Esophagus mucosa (tissue), 1 donor: ENCODE measurements at places on chromosomes 16 and 17. TPM values are rescaled to one million over a fixed set of nuclear protein-coding genes. Genes with fewer than 3 reads are reported as not detected.
A peak's percentile ranks its signal among the peaks of the same experiment; 100 is the strongest.

PDIA2 gene
- not detected for total RNA-seq

TM4SF5 gene
- total RNA-seq = not detected

HS3ST3A1 gene
- 4.8 TPM for total RNA-seq

EME2 gene
- 13.0 TPM for total RNA-seq

GRCh38 chr17:12995106-12995895 lies 22.5 kb downstream of the ELAC2 start:
- no peak for ATAC-seq

DNA sequence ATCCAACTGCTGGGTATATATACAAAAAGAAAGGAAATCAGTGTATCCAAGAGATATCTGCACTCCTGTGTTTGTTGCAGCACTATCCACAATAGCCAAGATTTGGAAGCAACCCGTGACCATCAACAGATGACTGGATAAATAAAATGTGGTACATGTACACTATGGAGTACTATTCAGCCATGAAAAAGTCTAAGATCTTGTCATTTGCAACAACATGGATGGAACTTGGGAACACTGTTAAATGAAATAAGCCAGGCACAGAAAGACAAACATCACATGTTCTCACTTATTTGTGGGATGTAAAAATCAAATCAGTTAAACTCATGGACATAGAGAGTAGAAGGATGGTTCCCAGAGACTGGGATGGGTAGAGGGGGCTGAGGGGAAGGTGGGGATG lies 620.7 kb downstream of the RBFOX1 start:
- no peak for ATAC-seq

DNA sequence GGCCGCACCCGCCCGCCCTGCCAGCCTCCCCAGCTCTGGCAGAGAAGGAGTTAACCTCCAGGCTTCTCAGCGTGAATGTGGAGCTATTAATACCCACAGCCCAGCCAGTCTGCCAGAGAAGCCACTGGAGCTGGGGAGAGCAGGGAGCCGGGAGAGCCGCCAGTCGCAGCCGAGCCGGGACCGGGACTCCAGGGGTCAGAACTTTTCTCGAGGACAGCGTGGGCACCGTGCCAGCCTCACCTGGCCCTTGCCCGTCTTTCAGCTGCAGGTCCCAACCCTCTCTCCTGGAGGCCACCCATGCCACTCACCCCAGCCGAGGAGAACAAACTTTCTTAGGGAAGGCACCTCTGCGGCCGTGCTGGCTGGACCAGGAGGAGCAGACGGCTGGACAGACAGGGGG lies 33.8 kb upstream of the SBK1 start:
- ATAC-seq = no peak

DNA sequence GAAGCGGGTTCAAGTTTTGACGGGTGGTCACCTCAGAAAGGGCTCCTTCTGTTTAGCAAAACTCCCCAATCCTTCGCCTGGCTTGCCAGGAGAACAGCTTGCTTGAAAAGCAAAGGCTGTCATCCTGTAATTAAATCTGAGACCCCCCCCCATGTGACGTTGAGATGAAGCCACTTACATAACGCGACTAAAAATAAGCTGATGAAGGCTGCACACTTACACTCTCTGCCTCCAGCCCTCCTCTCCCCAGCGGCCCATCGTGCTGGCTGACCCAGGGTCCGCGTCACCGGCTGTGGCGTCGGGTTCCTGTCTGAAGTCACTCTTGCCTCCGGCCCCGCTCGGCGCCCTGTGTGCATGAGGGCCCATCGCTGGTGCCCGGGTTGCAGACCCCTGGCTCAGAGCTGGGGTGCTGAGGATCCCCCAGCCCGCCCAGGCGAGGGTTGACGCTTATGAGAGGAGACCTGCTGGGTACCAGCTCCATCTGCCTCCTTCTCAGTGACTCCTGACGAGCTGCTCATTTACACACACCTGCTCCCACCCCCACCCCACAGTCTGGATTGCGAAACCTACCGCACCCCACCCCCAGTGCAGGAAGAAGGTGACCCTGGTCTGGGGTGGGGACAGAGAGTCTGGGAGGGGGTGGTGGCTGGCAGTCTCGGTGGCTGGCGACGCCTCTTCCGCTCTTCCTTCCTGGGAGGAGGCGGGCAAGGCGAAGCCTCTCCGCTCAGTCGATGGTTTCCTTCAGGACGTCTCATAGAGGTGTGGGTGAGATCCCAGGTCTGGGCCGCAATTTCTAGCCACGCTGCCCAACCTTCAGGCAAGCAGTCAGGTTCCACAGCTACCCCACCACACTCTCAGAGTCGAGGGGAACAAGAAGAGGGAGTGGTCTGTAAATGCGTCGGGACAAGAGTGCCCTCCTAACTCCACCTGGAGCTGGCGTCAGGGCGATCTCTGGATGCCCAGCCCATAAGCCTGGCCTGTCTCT lies 3.1 kb upstream of the BAIAP2 start:
- no peak for ATAC-seq

GRCh38 chr16:66996324-66996982 lies 8.1 kb downstream of the CES4A start:
- ATAC-seq = no peak

GRCh38 chr17:66304304-66305174 lies 2.1 kb downstream of the PRKCA start:
- no peak for ATAC-seq

- ATAC-seq = peak; percentile 44
Observed at GRCh38 chr16:25135254-25135878, 23.8 kb downstream of the LCMT1 start.

DNA sequence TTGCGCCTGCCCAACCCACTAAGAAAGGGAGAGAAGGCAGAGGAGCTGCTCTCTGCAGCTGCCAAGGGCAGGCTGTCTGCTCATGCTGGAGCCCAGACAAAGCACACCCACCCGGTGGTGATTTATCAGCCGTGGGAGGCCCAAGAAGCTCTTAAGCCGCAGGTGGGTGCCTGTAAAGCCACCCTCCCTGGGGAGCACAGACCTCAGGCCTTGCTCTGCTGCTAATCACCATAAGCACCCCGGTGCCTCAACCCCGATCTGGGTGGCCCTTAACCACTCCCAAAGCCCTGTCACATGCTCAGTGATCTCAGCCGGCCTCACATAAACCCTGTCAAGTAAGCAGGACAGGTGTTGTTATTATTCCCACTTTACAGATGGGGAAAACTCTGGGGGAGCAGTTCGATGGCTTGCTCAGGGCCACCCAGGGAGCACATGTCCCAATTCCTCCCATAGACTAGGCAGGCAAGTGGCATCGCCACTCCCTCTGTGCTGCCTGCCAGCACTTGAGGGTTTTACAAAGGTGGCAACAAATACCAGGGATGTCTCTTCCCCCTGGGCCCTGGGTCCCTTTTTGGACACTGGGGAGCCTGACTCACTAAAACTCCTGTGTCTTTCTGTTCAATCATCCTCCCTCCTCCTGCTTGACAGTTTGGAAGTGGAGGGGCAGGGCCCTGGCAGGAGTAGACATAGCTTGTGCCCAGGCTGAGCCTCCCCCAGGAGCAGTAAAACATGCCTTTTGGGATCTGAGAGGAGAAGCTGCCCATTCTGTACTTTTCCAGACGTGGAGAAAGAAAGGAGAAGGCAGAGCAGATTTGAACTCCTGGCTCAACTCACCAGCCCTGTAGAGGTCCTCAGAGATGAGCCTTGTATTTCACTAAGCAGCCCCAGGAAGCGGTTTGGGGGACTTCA lies 299.3 kb downstream of the SOX9 start:
- ATAC-seq = peak; percentile 53

DNA sequence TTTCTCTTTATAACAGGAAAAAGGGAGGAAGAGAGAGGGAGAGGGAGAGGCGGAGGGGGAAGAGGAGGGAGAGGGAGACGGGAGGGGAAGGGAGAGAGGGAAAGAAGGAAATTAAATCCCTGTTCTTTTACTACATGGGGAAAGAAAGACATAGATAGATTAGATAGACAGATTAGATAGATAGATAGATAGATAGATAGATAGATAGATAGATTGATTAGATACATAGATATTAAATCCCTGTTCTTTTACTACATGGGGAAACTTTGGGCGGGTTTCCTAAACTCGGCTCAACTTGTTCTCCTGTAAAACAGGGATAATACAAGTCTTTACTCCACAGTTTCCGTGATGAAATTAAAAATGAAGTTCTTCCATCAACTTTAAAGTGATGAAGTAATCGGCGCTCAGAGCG lies 661 bp downstream of the RFWD3 start:
- ATAC-seq = no peak

TPSB2 gene
- 4.5 TPM for total RNA-seq

DNA sequence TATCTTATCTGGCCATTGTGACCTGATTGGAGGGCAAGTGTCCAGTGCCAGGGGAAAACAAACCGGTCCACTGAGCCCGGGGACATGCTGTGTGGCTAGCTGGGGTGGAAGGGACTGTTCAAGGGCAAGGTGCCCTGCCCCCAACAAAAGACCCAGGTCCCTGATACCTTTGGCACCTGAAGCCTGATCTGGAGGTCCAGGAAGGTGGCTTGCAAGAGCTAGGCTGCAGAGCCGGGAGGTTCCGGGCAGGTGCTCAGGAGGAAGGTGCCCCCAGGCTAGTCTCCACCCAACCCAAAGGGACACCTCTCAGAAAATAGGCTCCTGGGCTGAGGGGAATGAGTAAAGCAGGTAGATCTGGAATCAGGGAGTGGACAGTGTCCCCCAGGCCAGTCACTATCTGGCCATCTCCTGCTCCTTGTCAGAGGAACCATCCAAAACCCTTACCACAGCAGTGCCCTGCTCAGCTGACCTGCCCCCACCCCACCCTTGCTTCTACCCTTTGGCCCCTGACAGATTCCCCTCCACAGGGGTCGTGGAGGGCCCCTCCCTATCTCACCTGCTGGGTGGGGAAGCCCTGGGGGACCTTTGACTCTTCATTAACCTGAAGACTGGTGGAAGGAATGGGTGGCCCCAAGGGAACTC lies 6.2 kb downstream of the NAT9 start:
- peak; percentile 3 for ATAC-seq
